ENCODE measurements at places on chromosomes 5 and 9. TPM values are rescaled to one million over a fixed set of nuclear protein-coding genes. Genes with fewer than 3 reads are reported as not detected.

DNA sequence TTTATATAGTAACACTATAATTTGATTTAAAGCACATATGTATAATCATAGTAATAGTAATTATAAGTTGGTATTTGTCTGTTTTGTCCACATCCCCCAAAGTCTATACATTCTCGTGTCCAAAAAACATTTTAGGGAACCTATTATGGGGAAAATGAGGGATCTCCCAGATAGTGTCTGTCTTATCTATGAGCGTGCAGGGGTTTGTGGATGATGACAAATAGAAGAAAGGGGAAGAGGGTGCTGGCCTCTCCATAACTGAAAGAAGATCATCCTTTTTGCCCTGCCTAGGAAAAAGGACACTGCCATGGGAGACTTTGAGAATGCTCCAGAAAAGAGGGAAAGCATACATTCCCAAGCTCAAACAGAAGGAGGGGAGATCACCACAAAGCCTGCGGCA is 45.3 kb downstream of the C5orf22 start:
- no peak for DNase-seq

DNA sequence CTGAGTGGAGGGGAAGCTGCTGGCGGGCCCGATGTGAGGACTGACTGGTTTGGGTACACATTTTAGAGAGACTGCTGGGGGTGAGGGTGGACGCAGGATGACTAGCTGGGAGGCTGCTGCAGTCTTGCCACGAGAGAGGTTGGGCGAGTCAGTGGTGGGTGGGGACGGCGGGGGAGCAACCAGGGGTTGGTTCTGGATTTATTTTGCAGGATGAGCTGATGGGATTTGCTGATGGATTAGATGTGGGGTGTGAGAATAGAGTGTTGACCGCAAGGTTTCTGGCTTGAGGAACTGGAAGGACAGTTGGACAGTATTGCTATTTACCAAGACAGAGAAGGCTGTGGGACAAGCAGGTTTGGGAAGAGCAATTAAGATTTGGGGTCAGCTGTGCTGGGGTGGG is 5.8 kb upstream of the NDST1 start:
- no peak for DNase-seq

DNA sequence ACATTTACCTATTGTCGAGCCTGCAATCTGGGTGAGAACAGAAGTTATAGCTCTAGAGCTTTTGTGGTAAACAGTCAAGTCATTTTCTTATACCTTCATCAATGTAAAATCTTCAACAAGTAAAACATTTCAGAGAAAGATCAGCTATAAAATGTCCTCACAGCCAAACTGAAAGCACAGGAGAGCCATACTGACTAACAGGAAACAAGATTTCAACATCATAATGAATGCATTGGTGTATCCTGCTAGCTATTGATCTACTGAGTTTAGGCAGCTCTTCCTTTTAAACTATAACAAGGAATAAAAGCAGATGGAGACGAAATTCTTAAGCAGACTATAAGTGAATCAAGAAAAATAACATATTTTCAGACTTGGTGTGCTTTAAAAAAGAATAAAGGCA is 1522.9 kb upstream of the WWC1 start:
- DNase-seq: no peak

DNA sequence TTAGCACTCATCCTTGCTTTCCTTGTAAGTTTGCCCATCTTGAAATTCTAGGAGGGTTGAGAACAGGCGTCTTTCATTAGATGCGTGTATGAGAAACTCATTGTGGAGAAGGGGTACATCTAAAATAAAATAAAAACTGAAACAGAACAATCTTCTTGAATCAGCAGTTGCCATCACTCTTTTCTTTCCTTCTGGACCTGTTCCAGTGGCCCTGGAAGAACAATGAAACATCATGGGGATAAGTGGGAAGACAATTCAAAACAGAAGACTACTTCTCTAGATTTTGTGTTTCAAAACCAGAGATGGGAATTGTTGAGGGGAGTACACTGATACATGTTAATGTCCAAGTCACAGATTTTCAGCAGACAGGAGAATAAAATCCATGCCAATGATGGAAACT is 59.9 kb downstream of the SLC1A3 start:
- DNase-seq: no peak

DNA sequence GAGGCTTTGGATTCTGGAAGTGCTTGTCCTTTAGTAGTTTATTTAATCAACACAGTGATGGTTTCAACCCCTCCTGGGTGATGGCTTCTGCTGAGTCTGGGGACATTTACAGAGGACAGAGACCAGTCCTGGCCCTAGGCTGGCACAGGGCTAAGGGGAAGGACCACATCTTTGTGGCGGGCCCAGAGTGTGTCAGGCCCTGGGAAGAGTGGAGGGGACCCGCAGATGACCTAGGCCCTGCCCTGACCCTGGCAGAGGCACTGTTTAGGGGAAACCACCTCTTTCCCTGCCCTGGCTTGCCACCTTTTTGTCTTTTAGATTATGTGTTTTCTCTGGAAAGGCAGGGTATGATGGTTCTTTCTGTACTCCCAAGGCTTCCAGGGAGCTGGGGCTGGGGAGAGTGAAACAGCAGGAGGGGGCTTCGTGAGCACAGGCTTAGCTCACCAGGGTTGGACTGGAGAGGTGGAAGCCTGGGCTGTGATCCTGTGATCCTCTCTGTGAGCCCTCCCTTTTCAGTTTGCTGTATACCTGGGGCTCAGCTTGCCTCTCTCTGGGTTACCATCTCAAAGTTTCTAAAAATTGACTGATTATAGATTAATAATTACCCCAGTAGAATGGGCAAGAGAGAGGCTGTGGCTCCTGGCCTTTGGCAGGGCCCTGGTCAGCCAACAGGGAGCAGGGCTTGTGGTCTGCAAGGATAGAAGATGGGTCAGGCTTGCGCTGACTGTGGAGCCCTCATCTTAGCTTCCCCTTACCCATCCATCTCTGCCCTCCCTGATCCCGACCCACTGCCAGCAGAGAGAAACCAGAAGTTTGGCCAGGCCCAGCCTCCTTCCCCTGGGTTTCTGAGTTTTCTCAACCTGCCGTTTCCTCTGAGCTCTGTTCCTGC is 1.7 kb upstream of the SYNPO start:
- DNase-seq: no peak

DNA sequence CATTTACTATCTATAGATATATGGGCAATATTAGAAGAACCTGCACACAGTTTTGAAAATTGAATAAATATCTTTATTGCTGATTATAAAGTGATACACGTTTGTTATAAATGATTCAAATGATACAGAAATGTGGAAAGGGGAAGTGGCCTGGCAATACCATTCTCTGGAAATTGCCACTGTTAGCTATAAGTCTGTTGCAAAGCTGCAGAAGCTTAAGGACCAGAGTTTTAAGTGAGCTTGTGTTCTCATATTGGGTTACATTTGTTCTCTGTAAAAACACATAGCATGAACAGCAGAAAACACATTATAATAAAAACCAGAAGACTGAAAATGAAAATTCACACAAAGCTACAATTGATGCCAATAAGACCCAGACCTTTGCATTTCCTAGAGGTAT is 59.6 kb downstream of the RASGRF2 start:
- DNase-seq: no peak

DNA sequence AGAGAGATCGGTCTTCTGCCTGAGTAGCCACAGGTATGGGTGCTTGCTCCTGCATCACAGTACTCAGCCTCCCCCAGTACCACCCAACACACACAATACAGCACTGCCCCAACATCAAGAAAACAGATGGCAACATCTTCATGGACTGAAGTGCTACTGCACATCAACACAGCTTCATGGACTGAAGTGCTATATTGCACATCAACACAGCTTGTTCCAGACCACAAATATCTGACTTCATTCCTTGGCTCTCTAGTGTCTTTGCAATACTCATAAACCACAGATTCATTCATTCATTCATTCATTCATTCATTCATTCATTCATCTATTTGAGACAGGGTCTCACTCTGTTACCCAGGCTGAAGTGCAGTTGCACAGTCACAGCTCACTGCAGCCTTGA is 31.1 kb upstream of the PCA3 start:
- no peak for DNase-seq

DNA sequence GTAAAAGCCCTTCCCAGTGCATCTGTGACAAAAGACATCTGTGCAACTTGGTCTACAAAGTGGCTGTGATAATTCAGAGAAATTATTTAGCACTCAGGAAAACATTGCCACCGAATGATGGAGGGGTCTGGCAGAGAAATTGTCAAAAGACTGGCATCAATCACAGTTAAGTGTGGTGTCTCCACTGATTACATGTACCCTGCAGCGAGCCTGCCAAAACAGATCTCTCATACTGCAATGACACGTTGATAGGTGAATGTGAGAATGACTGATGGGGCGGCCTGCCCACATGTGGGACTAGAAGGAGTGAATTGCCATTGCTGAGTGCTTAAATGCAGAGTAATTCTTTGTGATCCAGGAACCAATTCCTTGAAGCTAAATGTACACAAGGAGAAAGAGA is 136.4 kb upstream of the PCSK5 start:
- peak; percentile 81 for DNase-seq

DNA sequence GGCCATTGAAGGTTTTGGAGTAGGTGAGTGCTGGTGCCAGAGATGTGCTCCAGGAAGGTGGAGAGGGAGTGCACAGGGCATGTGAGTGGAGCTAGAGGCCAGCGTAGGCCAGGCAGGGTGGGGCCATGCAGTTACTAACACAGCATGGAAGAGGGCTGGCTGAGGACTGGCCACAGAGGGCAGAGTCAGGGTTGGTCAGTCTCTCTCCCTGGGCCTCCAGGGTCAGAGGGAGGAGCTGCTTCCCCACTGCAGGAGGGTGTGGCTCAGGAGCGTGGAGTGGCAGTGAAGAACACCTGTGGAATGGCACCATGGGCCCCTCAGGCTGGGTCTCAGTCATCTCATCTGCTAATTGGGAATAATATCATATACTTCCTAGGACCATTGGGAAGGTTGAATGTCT is 167.7 kb downstream of the MACROH2A1 start:
- no peak for DNase-seq

- no peak for DNase-seq
Measured at GRCh38 chr9:91219557-91219956, 142.2 kb downstream of the AUH start.

DNA sequence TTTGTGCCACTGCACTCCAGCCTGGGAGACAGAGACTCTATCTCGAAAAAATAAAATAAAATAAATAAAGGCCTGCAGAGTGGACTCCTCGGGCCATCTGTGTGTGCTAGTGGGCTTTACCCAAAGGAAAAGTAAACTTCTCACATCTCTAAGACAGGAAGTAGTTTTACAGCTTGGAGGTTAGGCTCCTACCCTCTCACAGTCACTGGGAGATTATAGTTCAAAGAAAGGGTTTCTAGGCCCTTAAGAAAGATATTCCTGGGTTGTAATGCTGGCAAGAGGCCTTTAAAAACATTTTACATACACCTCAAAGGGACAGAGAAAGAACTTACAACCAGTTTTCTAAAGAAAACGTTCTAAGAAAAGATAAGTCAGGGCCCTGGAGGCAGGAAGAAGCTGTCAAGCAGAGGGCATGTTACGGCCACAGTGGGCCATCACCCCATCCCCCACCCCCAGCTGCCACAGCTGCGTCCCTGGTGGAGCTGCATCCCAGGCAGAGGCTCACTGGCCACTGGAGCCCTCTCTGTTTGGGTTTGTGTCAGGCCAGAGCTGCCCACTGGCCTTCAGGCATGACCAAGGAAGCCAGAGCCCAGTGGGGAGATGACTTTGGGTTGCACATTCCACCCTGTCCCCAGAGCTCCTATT is 78.1 kb upstream of the CDK20 start:
- DNase-seq: no peak

DNA sequence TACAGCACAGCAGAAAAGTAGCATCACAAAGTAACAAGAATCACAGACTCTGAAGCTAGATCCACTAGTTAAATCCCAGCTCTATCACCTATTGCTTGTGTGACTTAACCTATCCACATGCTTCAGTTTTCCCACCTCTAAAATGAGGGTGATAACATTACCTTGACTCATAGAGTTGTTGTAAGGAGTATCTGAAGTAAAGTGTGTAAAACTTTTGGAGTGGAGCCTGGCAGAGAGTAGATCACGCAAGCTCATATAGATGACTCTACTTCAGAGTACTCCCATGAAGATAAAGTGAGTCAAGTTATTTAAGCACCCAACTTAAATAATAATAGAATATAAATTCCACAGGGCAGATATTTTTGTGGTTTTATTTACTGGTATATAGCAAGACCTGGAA is 94.5 kb upstream of the FER start:
- DNase-seq: no peak

- DNase-seq: no peak
Measured at GRCh38 chr5:117433818-117434217, 859.2 kb upstream of the SEMA6A start.

DNA sequence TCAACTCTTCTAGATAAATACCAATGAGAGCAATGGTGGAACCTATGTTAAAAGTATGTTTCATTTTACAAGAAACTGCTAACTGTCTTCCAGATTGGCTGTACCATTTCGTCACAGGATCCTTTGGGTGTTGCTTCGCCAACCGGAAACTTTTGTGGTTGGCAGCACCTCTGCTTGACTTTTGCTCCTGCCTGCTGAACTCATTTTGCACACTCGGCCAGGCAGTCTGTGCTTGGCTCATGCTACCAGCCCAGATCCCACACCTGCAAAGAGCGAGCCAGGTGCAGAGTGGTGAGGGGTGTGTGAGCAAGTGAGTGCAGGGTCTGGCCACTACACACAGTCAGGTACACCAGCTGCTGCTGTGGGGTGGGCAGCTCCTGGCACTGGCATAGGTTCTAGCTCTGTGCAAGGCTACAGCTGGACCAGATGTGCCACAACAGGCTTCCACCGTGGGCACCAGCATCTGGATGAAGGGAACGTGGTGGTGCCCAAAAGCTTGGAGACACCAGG is 422.3 kb downstream of the PRR16 start:
- DNase-seq: no peak

GRCh38 chr5:172823840-172824362 is 10.2 kb upstream of the ERGIC1 start:
- no peak for DNase-seq

DNA sequence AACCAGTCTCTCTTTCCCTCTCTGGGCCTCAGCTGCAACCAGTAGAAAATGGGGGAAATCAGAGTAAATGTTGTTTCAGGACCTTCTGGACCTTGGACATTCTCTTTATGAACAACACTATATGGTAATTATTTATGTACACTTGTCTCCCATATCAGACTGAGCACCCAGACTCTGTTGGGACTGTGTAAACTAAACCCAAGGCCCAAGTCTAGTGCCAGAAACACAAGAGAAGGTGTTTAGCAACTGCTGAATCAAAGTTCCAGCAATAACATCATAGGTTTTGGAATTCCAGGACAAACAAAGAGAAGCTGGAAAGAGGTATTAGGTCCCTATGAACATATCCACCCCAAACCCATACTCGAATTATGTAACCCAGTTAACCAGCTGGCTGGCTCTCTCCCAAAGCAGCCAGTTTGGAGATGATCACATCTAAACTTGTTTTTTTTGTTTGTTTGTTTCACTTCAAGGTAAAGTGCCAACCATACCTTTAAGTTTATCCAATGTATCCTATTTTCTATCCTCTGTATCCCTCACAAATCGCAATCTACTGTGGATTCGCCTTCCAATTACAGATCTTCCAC is 1.9 kb upstream of the RNF38 start:
- no peak for DNase-seq

- peak; percentile 26 for DNase-seq
Measured at GRCh38 chr9:93192721-93193387, 8.9 kb downstream of the WNK2 start.

- no peak for DNase-seq
Measured at GRCh38 chr5:14718778-14719177, 54.3 kb downstream of the OTULIN start.

Gene CAMK4
- total RNA-seq: 0.10 TPM

Gene RXFP3
- total RNA-seq: not detected

Gene MCC
- 27.1 TPM for total RNA-seq

Gene IL9
- total RNA-seq: not detected

Gene ZBED3
- total RNA-seq: 4.7 TPM

Gene PPIC
- 52.2 TPM for total RNA-seq

Gene GAS1
- total RNA-seq: 19.7 TPM

Gene NKD2
- 3.4 TPM for total RNA-seq
